ENCODE measurements at places on chromosomes 1 and 21.
A peak's percentile ranks its signal among the peaks of the same experiment; 100 is the strongest.

- H3K27ac ChIP-seq = no peak overlapping the region
- no peaks in the 10 kb centered on the region for H3K36me3 ChIP-seq
- H3K4me1 ChIP-seq = peaks cover 2% of the 10 kb centered on the region
- DNase-seq = no peak
These were observed 54.0 kb upstream of the ACTL8 start for GRCh38 chr1:17700945-17701810.

GRCh38 chr21:26159869-26160268 lies 10.7 kb downstream of the APP start:
- H3K36me3 ChIP-seq = no peaks in the 10 kb centered on the region
- H3K4me3 ChIP-seq = no peak overlapping the region
- H3K27ac ChIP-seq = no peak overlapping the region
- no peaks in the 10 kb centered on the region for H3K4me1 ChIP-seq

DNA sequence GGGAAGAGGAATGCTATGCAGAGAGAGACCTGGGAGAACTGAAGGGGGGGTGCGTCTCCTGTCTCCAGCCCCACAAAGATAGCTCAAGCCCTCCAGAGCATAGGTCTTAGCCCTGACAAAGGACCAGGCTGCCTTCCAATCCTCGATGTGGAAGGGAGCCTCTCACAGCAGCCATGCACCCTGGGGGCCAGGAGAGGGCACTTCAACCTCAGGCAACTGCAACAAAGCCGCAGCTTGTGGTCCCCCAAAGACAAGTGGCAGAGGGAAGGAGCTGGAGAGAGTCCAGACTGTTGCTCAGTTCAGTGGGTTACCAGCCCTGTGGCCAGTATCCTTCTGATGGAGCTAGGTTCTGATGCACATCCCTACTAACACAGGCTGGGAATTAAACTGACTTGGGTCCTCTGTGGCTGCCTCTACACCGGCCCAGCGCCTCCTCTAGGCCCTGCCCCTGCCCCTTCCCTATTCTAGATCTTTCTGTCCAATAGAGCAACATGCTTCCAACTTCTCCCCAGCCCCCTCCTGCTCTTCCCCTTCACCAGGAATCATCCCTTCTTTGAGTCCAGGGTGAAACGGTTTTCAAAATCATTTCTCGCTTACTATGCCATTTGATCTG lies 100.7 kb upstream of the SPATA6 start:
- peaks cover 2% of the 10 kb centered on the region for H3K27me3 ChIP-seq
- no peak overlapping the region for H3K27ac ChIP-seq
- H3K4me1 ChIP-seq = no peaks in the 10 kb centered on the region
- H3K4me3 ChIP-seq = no peak overlapping the region

- no peak overlapping the region for H3K4me3 ChIP-seq
- no peaks in the 10 kb centered on the region for H3K27me3 ChIP-seq
- no peak overlapping the region for H3K27ac ChIP-seq
- no peak for DNase-seq
- H3K36me3 ChIP-seq = no peaks in the 10 kb centered on the region
- peaks cover 8% of the 10 kb centered on the region for H3K4me1 ChIP-seq
These were observed 21.7 kb downstream of the ITPKB start for GRCh38 chr1:226717256-226717909.

DNA sequence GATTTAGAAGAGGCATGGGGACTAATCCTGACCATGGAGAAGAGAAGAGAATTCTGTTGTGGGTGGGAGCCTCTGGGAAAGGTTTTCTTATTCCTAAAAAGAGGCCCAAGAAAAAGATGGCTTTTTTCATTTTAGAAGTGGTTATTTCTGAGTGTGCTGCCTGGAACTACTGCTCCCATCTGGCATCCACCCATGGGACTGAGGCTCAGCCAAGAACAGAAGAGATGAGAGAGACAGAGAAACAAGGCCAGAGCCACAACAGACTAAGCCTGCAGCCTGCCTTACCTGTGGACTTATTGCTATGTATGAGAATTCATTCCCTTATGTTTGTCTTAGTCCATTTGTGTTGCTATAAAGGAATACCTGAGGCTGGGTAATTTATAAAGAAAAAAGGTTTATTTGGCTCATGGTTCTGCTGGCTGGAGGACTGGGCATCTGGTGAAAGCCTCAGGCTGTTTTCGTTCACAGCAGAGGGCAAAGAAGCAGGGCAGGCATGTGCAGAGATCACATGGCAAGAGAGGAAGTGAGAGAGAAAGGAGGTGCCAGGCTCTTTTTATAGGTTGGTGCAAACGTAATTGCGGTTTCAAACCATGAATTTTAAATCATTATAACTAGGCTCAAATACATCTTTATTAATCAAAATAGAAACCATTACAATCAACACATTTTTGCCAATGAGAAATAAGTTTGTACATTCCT lies 57.5 kb upstream of the PRDM2 start:
- no peak for DNase-seq
- H3K27ac ChIP-seq = no peak overlapping the region
- H3K27me3 ChIP-seq = no peaks in the 10 kb centered on the region
- no peak overlapping the region for H3K4me3 ChIP-seq
- H3K36me3 ChIP-seq = no peaks in the 10 kb centered on the region

GRCh38 chr1:16248007-16248436 lies 11.0 kb upstream of the CPLANE2 start:
- DNase-seq = no peak
- peaks cover 22% of the 10 kb centered on the region for H3K36me3 ChIP-seq
- H3K4me3 ChIP-seq = no peak overlapping the region
- H3K4me1 ChIP-seq = peaks cover 20% of the 10 kb centered on the region

DNA sequence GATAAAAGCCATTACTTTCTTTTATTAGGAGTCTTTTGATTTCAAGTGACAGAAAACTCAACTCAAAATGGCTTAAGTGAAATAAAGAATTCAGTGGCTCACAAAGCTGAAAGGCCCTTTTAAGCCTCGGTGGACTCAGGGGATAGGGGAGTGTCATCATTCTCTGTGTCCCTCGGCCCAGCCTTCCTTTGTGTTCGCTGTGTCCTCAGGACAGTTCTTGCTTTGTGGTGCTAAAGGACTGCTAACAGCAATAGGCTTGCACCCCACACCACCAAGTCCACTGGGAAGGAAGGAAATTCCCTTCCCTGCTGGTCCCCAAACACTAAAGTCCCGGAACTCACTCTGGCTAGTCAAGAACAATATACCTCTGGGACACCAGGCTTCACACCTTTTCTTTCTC lies 129.2 kb downstream of the NTPCR start:
- no peaks in the 10 kb centered on the region for H3K36me3 ChIP-seq
- no peaks in the 10 kb centered on the region for H3K27me3 ChIP-seq
- no peak overlapping the region for H3K27ac ChIP-seq
- peaks cover 10% of the 10 kb centered on the region for H3K4me1 ChIP-seq
- DNase-seq = no peak

- peak overlapping the region; percentile 0 for H3K27ac ChIP-seq
- DNase-seq = peak; percentile 62
These were observed 575.7 kb upstream of the ZP4 start for GRCh38 chr1:238466459-238466858.

DNA sequence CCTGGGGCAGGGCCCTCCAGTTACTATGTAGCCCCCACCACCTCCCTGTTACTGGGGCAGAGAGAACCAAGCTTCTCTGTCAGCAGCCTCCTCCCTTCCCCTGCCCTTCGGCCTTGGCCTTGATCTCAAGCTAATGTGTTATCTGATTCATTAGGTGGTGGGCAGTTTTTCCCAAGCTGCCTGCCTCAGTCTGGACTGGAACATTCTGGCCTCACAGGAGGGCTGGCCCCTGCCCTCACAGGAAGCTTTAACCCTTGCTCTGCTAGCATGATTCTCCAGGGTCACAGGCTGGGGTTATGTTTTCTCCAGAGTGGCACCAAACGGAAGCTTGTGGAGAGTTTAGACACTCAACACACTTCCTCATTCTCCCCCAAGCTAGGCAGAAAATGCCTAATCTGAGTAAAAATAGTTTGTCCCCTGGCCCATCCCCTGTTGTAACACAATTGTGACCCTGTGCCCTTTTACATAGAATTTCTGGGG lies 37.2 kb upstream of the SLC6A9 start:
- H3K4me1 ChIP-seq = peaks cover 7% of the 10 kb centered on the region
- H3K27me3 ChIP-seq = peaks cover 3% of the 10 kb centered on the region

- peaks cover 41% of the 10 kb centered on the region for H3K4me1 ChIP-seq
- peaks cover 2% of the 10 kb centered on the region for H3K36me3 ChIP-seq
These were observed 1.8 kb downstream of the CTTNBP2NL start for GRCh38 chr1:112397841-112398240.

DNA sequence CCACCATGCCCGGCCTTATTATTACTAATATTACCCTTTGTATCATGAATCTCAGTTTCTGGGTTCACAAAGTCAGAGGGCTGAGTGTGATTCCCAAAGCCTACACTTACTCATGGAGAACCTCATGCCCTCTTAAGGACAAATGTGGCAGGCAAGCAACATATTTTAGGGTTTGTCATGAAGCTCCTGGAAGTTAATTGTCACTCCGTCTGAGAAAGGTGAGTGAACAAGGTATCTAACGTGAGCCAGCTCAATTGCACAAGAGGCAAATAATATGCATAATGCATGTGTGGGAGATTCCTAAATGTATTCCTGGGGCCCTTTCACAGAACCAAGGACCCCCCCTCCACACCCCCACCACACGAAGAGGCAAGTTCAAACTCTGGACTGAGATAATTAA lies 10.1 kb upstream of the TIAM1 start:
- H3K4me3 ChIP-seq = no peak overlapping the region
- peaks cover 5% of the 10 kb centered on the region for H3K27me3 ChIP-seq
- H3K36me3 ChIP-seq = no peaks in the 10 kb centered on the region
- no peak for DNase-seq
- H3K4me1 ChIP-seq = peaks cover 22% of the 10 kb centered on the region

DNA sequence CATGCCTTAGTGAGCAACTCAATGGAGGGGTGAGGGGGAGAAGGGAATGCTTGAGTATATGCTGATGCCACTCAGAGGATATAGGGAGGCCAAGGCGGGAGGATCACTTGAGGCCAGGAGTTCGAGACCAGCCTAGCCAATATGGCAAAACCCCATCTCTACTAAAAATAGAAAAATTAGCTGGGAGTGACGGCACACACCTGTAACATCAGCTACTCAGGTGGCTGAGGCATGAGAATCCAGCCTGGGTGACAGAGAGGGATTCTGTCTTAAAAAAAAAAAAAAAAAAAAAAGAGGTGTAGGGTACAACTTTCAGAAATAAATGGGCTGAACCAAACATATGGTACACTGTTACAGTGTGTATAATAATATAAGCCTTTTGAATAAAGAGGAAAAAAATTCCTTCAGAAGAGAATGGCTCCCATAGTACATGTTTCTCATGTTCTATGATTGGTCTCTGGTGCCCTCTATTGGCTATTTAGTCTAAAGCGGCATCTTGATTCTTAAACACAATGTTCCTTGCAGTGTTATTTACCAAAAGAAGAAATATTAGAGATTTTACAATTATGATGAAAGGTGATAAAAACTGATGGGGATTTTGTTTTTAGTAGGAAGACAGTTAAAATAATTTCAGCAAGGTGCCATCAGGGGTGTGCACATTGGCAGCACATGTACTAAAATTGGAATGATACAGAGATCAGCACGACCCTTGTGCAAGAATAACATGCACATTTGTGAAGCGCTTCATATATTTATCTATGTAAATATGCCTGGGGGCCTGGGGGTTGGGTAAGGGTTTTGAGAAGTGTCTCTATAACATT lies 109.8 kb downstream of the PATJ start:
- peaks cover 4% of the 10 kb centered on the region for H3K27me3 ChIP-seq
- no peaks in the 10 kb centered on the region for H3K4me1 ChIP-seq
- no peak overlapping the region for H3K4me3 ChIP-seq
- DNase-seq = peak; percentile 30
- H3K36me3 ChIP-seq = no peaks in the 10 kb centered on the region

- no peaks in the 10 kb centered on the region for H3K36me3 ChIP-seq
- peak; percentile 75 for DNase-seq
- peaks cover 23% of the 10 kb centered on the region for H3K4me1 ChIP-seq
- no peak within 1 kb of the TSS for H3K27ac ChIP-seq
- H3K4me3 ChIP-seq = peak within 1 kb of the TSS; percentile 57
These were observed at the start of gene COL24A1 for GRCh38 chr1:86156566-86157455. COL24A1 (minus strand) TSS chr1:86156772; CDS start chr1:86156396, 376 bp downstream.

DNA sequence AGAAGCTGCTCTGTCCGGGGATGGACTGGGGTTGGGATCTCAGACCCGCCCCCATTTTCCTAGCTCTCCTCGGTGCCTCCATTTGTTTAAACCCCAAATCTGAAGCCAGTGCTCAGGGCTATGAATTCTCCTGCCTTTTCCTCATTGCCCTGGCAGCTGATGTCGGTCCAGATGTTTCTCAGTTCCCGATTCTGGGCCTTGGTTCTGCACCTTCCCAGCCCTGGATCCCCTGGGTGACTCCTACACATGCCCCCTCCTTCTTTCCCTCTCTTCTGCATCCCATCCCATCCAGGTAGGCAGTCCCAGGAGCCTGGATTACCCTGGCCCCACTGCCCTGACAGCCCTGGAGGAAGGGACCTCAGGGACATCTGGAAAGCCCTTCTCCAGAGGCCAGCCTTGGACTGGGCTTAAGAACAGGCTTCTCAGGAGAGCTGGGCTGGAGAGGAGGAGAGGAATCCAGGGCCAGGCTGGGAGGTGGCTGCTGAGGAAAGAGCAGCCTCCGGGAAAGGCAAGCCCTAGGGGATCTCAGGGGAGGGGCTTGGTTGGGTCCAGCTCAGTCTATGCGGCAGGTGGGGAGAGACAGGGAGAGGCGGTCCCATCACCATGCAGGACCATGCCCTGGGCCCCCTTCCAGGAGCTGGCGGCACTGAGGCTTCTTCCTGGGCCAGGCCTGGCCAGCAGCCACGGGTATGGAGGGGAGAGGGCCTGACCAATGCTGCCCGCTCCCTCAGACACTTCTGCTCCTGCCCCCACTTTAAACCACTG lies 6.8 kb upstream of the EPS8L3 start:
- H3K36me3 ChIP-seq = no peaks in the 10 kb centered on the region
- H3K4me1 ChIP-seq = peaks cover 8% of the 10 kb centered on the region
- no peak overlapping the region for H3K27ac ChIP-seq
- H3K4me3 ChIP-seq = no peak overlapping the region

DNA sequence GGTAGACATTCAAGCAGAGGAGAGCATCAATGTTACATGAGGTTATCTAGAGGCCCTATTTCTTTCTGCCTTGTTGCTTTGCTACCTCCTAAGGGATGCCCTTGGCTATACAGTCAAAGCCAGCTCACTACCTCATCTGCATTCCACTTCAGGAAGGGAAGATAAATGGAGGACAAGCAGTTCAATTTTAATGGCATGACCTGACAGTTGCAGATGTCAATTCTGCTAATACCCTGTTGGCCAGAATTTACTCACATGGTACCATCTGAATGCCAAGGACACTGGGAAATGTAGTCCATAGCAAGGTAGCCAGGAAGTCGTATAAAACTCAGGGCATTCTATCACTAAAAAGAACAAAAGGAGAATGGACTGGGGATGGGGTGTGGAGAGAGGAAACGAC lies 31.5 kb downstream of the PALMD start:
- peaks cover 10% of the 10 kb centered on the region for H3K4me1 ChIP-seq
- H3K27me3 ChIP-seq = no peaks in the 10 kb centered on the region
- no peak for DNase-seq
- no peak overlapping the region for H3K27ac ChIP-seq
- H3K4me3 ChIP-seq = no peak overlapping the region

- no peaks in the 10 kb centered on the region for H3K36me3 ChIP-seq
- DNase-seq = peak; percentile 1
- H3K27ac ChIP-seq = no peak overlapping the region
- peaks cover 2% of the 10 kb centered on the region for H3K27me3 ChIP-seq
These were observed 292.0 kb upstream of the PLXNA2 start for GRCh38 chr1:208536212-208536611.

- peaks cover 20% of the 10 kb centered on the region for H3K27me3 ChIP-seq
- H3K4me1 ChIP-seq = no peaks in the 10 kb centered on the region
- H3K36me3 ChIP-seq = no peaks in the 10 kb centered on the region
- H3K27ac ChIP-seq = no peak overlapping the region
- DNase-seq = no peak
These were observed 39.4 kb downstream of the ABCG1 start for GRCh38 chr21:42258150-42258884.

GRCh38 chr1:181743878-181744312 lies 260.6 kb downstream of the CACNA1E start:
- H3K36me3 ChIP-seq = no peaks in the 10 kb centered on the region
- H3K27me3 ChIP-seq = no peaks in the 10 kb centered on the region
- no peaks in the 10 kb centered on the region for H3K4me1 ChIP-seq
- no peak for DNase-seq
- no peak overlapping the region for H3K4me3 ChIP-seq
